Activated CD8-positive, alpha-beta memory T cell treated with anti-CD3 and anti-CD28 coated beads for 1 hour (primary cell): ENCODE measurements at places on chromosomes 1 and 21.

DNA sequence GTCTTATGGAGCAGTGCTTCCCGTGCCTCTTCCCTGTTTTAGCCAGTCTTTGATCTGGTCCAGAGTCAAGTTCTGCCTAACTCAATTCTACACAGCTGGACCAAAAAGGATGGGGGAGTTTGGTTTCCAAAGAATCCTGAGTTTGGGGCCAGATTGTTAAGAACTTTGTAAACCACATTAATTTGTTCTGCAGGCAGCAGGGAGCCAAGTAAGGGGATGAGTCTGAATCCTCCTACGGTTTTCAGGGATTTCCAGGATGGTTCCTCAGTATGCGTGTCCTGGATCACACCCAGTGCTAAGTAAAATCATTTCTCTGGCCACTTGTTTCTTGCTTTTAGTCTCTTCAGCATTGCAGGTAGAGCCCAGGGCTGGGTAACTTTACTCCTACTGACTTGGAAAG, 26.1 kb upstream of the GJA5 start:
- no peak for DNase-seq

- no peak for DNase-seq
Observed at GRCh38 chr1:11984121-11984520, 3.9 kb downstream of the MFN2 start.

DNA sequence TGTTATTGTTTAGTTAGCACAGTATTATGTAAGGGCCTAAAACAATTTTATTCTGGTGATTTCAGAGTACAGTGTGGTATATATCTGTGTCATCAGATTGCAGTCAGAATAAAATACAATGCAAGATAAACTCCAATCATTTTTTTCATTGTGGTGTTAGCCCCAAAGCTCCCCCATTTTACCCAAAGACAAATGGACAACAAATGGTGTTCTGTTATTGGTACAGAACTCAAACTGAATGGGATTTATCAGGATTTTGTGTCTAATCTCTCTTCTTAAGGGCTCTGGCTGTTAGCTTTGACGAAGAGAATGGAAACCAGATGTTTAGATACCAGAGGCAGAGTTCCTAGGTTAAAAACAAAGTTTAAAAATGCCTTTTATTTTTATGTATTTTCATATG, 163.1 kb upstream of the USP25 start:
- no peak for DNase-seq

GRCh38 chr1:70443739-70444138, 32.7 kb downstream of the CTH start:
- DNase-seq = no peak

GRCh38 chr21:16851054-16851453, 661.8 kb upstream of the CXADR start:
- no peak for DNase-seq

- no peak for DNase-seq
Observed at GRCh38 chr21:39020751-39021477, 162.3 kb downstream of the PSMG1 start.

DNA sequence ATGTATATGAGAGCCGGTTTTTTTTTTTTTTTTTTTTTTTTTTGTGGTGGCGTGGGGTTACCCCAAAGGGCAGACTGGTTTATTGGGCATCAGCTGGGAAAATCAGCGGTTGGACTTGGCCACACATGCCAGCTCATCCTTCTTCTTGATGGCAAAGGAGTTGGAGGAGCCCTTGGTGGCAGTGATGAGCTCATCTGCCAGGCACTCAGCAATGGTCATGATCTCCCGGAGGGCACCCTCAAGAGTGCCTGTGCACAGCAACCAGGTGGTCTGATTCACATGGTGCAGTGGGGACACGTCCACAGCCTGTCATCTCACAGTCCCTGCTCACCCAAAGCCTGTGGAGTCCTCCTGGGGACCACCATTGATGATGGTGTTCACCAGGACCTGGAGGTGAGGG, 62.0 kb downstream of the MRPS6 start:
- DNase-seq = no peak

DNA sequence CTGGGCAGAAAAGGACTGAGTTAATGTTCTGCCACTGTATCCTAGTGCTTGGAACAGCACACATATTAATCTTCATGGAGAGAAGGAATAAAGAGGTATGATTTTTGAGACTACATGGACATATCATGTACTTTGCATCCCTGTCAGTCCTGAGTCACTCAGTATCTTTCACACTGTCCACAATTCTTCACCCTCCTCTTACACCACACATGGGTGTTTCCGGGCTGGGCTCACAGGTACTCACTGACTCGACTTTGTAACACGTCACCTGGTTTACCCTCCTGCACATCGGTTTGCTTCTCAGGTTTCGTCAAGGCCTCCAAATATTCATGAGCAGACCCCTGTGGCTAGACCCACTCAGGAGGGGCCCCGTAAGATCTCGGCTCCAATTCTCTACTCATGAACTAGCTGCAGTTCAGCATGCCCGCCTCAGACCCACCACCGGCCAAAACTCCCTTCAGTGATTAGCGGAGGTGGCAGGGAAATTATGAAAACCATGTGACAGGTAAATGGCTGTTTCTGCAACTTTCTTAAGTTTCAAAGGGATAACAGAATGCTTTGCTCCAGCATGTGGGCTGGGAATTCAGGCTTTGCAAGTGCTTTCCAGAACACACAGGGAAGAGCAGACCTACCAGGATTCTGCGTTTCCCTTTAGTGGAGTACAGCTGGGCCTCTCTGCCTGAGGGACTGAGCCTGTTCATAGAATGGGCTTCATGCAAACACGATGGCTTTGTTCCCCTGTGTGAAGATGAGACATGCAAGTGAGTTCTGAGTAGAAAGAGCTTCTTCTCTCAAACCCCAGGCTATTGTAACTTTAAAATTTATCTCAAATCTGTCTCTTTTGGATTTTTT, 31.3 kb upstream of the TRABD2B start:
- DNase-seq = no peak

- no peak for DNase-seq
Observed at GRCh38 chr1:163604896-163605295, 283.1 kb downstream of the NUF2 start.

DNA sequence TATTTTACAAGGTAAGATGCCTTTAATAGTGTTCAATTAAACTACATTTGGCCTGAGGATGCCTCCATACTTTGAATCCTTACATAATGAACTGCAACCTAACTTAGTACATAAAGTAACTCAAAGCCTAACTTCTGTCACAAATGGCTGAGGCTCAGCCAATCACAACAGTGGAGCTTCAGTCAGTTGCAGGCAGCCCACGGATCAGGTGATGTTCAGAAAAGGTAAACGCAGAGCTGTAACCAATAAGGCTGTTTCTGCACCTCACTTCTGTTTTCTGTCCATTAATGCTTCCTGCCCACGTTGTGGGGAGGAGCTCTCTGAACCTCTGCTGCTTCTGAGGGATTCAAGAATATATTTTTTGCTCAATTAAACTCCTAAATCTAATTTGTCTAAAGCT, 94.8 kb upstream of the KIAA0040 start:
- no peak for DNase-seq

GRCh38 chr1:226995365-226996332, 55.6 kb downstream of the COQ8A start:
- no peak for DNase-seq

DNA sequence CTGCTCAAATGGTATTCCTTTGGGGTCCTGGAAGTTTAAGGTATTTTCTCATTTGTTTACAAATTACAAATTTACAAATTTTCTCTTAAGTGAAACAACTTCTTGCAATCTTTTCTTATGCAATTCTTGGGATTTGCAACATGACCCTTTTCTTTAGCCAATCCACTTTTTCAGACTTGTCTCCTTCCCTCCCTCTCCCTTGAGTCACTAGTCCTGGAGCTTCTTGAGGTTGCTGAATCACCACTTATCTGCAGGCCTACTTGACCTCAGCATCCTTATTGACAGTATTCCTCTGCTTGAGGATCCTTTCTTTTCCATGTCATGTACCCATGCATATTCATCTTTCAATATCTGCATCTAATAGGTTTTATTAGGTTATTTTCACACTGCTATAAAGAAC, 302.8 kb upstream of the ADAMTS5 start:
- no peak for DNase-seq

DNA sequence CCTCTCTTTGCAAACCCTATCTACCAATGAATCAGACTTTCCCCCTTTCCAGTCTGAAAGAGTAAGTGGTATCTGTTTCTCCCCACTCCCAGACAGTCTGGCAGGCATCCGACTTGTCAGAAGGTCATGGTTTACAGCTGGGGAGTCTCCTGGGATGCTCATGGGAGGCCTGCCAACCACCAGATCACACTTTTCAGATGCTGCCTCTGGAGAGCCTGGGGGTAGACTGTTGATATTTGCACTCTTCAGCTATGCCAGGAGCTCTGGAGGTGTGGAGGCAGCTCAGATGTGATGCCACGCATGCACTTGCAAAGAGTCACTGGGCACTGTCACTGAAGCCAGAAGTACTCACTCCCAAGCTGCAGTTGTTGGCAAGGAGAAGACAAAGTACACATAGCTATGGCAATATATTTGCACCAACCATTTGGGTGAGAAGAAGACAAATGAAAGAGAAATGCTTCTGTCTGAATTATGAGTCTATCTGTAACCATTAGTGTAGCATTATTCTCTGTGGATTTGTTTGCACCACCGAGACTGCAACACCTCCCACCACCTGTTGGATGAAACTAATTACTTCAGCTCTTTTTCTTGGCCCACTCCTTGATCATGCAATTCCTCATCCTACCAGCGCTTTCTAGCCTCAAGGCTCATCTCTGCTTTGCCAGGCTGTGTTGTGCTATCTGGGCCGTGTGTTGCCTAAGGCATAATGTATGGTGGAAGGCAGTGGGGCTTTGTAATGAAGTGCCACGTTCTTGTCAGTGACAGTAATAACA, 133.0 kb upstream of the SPAG17 start:
- DNase-seq = no peak

GRCh38 chr1:91732291-91733107, 153.5 kb downstream of the TGFBR3 start:
- no peak for DNase-seq

DNA sequence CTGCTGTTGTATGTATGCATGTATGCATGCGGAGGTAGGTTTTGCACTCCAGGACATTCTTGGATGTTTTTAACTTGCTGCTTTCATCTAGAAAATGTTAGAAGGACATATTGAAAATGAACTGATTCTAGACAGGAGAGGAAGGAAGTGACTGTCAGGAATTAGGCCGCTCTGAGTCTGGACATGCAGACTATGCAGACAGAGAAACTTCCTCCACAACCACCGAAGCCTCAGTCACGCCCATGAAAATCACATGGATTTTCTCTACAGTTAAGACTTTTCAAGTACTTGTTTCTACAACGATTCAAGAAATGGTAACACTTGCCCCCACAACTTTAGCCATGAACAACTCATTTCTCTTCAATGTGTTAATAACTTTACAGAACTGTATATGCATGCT, 211.1 kb downstream of the SMYD3 start:
- no peak for DNase-seq

GRCh38 chr1:116981521-116982037, 20.0 kb upstream of the CD101 start:
- no peak for DNase-seq

DNA sequence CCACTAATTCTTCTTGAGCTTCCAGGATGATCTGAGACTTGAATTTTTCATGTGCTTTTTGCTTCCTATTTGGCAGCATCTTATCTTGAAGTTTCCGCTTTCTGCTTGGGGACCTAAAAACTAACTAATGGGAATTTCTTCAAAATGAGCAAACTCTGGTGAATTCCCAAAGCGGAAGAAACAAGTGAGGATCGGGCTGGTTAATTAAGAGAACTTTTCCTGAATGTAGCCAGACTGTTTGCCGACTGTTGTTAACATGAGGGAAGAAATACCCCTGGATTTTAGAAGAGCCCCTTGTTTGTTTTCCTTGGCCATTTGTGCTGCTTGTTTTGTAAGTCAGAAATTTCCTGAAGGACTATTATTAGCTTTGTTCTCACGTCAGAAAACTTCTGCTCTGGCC, 6.1 kb upstream of the SELE start:
- no peak for DNase-seq

GRCh38 chr1:182143154-182143657, 81.7 kb upstream of the ZNF648 start:
- peak; percentile 88 for DNase-seq

- DNase-seq = no peak
Observed at GRCh38 chr1:76944942-76945341, 77.7 kb downstream of the ST6GALNAC5 start.

- no peak for DNase-seq
Observed at GRCh38 chr1:217106231-217106901, 383.1 kb upstream of the ESRRG start.

DNA sequence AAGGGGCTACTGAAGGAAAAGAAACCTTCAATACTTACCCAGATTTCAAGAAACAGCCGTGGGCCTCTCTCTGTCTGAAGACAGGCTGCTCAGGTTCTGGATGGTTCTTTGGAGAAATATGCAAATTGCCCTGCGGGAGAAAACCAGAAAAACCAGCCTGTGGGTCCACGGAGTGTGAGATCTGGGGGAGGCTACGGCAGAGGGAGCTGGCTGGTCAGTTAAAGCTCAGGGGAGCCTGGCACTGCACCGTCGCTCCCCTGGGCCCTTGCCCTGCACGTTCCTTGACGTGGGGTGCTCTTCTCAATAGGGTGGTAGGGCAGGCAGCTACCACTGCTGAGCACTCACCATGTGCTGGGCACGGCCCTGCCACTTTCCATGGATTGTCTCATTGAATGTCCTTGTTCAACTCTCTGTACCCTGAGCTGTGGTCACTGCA, 12.7 kb downstream of the TMCO4 start:
- no peak for DNase-seq

DNA sequence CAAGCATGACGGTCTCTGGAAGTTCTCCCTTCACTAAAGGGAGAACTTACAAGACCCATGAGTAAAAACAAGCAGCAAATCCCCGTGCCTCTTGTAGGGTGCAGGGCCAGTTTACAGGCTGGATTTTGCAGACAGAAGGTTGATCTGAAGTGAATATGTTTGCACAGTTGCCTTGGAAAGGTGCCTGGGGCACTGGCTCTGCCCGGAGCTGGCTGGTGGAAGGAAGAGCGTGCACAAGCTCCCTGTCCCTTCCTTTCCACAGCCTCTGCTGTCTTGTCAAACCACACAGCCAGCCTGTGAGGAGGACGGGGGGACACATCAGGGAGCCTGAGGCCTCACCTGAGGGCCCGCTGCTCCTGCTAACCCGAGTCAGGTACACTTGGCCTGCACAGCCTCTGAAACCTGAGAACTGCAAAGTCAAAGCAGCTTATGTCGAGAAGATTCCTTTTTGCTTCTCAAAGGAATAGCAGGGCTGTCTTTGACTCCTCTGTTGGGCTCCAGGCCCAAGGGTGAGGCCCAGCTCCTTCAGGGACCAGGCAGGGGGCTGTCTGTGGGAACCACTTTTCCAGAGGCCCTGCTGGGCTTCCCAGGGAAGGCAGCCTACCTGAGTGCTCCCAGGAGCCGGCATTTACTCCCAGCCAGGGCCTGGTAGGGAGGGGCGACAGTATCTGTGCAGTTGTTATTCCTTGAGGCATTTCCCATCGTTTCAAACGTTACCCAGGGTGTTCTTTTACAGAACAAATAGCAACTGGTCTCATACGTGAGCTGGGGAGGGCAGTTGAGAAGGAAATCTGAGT, 251.5 kb downstream of the SIPA1L2 start:
- DNase-seq = no peak

GRCh38 chr1:111281411-111281810, 9.2 kb upstream of the CHIA start:
- no peak for DNase-seq

GRCh38 chr1:56931686-56932085, 34.1 kb downstream of the C8B start:
- no peak for DNase-seq

GRCh38 chr21:25350056-25350455, 257.2 kb downstream of the MRPL39 start:
- no peak for DNase-seq
